Activated naive CD4-positive, alpha-beta T cell (primary cell): ENCODE measurements at places on chromosomes 7 and 10.

GRCh38 chr10:103763374-103764202 is 91.8 kb downstream of the SH3PXD2A start:
- DNase-seq: no peak

GRCh38 chr10:78964274-78964951 is 104.4 kb upstream of the ZMIZ1 start:
- no peak for DNase-seq

GRCh38 chr10:77784856-77785255 is 141.7 kb downstream of the DLG5 start:
- no peak for DNase-seq

DNA sequence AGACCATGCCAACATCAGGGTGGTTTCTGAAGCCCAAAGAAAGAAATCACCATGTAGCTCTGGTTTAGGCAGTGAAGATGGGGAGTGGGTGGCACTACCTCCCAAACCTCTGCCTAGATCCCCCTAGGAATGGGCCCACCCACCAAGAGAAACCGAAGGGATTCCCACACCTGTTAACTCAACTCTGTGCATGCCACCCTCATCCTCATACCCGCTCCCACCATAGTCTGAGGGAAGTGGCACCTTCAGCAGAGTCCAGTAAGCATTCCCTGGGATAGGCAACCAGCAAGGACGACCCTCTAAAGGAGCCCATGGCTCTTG is 1.7 kb upstream of the PLXNA4 start:
- DNase-seq: no peak

GRCh38 chr10:72081772-72082590 is 6.4 kb downstream of the SPOCK2 start:
- no peak for DNase-seq

- no peak for DNase-seq
These were observed 14.8 kb downstream of the AKR1D1 start for GRCh38 chr7:138091032-138091431.

GRCh38 chr10:47454780-47455058 is 29.2 kb downstream of the ANXA8 start:
- DNase-seq: no peak

DNA sequence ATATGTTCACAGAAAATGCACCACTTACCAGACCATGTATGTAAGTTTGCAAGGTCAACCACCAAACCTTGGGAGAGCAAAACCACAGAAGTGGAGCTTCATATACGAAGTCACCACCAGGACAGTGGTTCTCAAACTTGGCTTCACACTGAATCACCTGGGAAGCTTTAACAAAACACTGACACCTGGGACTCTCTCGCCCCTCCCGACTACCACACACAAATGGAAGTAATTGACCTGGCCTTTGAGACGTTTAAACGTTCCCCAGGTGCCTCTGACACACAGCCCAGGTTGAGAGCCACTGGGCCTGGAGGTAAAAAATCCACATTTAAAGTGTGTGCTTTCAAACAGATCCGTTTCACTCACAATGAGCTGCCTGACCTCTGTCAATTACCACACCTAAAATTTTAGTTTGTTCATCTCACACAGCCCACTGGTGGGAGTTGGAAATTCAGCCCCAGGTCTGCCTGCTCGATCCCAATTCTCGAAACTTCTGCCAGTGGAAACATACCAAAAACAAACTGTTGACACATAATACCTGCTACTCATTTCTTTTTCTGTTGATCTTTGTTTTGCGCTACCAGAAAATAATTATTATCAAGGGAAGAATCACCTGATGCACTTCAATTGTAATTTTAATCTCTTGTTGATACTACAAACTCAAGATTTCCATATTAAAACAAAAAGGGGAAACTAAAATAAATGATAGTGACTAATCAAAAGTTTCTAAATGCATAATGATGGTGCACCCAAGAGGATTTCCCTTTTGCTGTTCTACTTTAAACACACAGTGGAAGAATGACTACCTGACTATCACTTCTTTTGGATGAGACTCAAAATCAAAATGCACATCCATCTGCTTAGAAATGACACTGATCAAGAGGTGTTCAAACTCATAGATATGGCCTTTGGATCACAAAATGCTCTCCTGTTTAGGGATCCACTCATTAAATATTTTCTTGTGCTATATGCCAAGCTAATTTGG is 26.6 kb downstream of the CDNF start:
- DNase-seq: no peak

DNA sequence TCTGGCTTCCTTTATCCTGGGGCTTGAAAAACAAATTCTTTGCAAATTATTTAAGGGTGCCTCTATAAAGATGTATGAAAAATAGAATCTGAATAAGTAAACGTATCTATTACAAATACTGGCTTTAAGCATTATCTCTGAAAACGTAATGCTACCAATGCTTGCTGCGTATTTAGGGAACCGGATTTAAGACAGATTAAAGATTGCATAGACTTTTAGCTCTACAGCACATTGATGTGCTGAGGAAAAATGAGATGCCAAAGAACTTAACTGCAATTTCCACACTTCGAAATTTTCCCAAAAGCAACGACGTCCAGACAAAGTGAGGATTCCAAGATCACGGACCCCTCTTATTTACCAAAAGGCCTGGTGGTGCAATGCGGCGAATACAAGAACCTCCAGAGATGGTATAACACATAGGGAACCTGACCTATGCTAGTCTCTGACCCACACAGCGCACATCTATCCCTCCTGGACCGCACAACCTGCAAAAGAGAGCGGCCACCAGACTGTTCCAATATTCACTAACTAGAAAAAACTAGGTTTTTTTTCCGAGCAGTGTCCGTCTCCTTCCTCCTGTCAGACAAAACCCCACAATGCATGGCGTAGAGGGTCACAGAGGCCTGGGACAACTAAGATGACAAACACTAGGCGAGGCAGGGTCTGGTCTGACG is 34.3 kb upstream of the PHF14 start:
- no peak for DNase-seq

DNA sequence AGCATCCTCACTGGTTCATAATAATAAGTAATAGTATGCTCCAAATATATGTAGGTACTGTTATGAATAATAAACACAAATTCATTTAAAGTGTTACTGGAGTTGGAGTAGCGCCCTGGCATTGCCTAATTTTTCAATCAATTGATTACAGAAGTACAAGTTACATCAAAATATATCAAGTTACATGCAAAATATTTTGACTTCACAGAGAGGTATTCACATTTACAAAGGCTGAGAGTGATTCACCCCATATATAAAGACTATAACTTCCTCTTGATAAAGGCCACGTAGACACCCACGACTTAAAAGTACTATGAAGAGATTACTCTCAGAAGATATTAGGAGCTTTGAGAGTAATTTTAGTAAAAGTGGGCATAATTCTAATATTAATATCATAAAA is 13.6 kb upstream of the COL17A1 start:
- DNase-seq: no peak

DNA sequence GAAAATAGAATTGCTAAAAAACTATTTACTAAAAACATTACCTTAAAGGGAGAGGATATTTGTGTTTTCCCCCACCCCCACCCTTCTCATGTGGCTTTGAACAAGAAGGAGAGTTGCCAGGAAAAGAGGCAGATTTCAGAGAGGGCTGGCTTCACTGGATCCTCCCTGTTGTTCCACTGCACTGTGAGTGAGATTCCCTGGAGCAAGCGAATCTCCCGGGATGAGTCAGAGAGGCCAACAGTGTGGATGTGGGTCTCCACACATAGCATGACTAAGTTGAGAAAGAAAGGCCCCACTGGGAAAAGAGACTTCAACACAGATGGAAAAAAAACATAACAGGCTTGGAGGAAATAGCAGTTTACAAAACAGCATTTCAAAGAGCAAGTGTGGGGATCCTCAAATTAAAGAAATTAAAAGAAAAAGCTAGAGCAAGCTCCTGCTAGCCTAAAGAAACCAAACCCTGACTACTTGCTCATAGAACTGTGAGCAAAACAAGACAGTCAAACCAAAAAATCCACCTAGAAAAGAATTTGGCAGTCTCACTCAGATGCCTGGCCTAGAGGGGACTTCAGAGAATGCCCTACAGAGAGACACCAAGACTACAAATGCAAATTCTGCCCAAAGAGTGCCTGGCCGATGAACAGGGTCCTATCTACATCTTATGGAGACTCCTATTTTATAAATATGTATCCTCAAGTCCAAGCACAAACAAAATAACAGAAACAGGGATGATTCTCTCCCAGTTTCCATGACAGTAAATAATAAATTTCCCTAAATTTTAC is 3.4 kb downstream of the CAV1 start:
- DNase-seq: no peak

DNA sequence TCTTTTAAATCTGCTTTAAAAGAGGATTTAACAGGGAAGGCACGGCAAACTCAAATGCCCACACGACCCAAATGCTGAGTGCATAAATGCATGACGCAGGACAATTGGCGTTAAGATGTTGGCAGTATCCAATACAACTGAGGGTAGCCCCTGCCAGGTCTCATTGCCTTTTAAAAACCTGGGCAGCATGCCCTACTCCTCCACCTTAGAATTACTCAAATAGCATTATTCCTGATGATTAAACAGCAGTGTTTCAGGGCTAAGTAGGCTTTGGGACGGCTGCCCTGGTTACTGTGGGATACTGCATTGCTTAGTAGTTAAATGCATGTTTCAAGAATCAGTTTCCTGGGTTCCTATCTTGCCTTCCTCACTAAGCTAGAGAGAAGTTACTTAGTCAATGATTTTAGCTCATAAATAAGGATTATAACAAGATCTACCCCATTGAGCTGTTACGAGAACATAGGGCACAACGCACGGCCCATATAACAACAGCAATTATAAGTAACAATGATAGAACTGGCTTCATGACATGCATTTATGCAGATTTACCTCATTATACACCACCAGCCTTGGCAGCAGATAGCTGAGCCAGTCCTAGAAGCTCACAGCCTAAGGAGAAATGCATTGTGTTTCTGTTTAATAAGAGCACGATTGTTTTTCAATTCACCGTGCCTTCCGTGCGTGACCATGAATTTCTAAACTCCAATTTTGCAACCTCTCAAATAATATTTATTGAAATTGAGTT is 7.9 kb downstream of the TUBAL3 start:
- no peak for DNase-seq

GRCh38 chr10:78207776-78208175 is 174.1 kb downstream of the RPS24 start:
- no peak for DNase-seq

DNA sequence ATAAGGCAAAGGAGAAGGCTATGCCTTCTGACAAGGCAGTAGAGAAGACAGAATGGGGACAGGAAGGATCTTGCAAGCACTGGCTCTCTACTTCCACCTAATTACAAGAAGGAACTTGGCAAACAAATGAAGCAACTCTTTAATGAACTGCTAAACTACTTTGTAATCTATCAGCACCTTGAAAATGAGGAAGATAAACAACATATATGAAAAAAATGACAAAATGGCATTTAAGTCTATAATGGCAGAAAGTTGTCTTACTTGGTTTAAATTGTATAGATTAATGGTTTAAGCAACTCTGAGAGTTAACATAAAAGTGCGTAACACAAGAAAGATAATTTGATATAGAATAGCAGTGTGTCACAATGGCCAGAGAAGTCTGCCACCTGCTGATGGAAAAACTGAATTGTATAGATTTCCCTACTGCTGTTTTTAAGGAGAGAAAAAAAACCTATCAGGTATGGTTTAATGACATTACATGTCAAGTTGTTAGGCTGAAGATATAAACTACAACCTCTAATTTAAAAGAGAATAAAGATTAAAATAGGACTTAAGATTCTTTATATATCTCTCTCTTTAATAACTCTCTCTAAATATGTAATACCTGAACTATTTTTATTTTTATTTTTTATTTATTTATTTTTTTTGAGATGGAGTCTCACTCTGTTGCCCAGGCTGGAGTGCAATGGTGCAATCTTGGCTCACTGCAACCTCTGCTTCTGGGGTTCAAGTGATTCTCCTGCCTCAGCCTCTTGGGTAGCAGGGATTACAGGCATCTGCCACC is 11.8 kb downstream of the NT5C3A start:
- no peak for DNase-seq

GRCh38 chr10:30858499-30858898 is 173.2 kb downstream of the ZNF438 start:
- DNase-seq: no peak

DNA sequence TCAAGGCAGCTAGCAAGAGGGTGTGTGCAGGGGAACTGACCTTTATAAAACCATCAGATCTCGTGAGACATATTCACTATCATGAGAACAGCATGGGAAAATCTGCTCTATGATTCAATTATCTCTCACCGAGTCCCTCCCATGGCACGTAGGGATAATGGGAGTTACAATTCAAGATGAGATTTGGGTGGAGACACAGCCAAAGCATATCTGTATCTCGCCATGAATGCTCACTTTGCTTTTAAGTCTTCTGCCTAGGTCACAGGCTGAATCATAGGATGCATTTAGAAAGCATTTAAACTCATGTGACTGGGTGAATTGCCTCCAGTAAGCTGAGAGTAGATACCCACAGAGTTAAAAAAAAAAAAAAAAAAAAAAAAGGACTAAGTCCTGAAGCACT is 220.0 kb downstream of the AGMO start:
- no peak for DNase-seq

GRCh38 chr7:111855842-111856227 is 293.5 kb upstream of the IMMP2L start:
- DNase-seq: no peak

DNA sequence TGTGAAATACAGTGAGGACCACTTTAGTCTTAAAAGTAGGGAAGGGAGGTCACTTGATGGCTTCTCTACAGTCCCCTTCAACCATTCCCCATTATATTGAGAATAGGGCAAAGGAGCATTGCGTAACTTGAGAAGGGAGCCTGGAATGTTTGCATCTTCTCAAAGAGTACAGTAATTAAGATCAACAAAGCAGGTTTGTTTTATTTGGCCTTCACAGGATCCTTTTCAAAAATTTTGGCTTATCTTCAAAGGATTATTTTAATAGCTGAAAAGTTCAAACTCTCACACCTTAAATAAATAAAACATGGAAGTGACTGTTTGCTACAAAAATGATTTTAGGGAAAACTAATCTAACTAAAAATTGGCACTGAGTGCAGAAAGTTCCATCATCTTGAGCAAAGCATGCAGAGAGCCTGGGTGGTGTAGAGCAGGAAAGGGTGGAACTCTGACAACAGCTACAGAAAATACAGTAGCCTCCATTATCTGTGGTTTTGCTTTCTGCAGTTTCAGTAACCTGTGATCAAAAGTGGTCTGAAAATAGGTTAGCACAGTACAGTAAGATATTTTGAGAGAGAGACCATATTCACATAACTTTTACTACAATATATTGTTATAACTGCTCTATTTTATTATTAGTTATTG is 214.0 kb downstream of the MDFIC start:
- DNase-seq: no peak
